Transverse colon (tissue), 4 donors: ENCODE measurements at places on chromosomes 5 and 9.
A peak's percentile ranks its signal among the peaks of the same experiment; 100 is the strongest.

DNA sequence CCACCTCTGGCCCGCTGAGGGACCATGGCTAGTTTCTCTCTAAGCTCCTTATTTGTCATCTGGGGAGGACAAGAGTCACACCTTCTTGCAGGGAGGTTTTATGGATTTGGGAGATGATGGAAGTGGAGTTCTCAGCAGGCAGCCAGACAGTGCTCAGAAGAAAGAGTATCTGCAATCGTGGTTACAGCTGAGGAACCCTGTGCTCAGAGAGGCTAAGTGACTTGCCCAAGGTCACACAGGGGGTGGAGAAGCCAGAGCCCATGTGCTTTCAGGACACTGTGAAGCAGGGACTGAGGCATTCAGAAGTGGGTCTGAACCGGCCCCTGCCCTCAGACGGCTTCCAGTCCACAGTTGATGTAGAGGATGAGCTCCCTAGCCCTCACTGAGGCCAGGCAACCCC, 10.8 kb downstream of the PRRX2 start:
- DNase-seq = no peak
- peaks cover 40% of the 10 kb centered on the region for H3K27me3 ChIP-seq
- H3K36me3 ChIP-seq = no peaks in the 10 kb centered on the region
- H3K4me1 ChIP-seq = no peaks in the 10 kb centered on the region
- H3K27ac ChIP-seq = no peak overlapping the region

GRCh38 chr9:77013206-77013931, 6.1 kb upstream of the FOXB2 start:
- peaks cover 100% of the 10 kb centered on the region for H3K27me3 ChIP-seq
- H3K4me3 ChIP-seq = no peak overlapping the region
- H3K36me3 ChIP-seq = no peaks in the 10 kb centered on the region
- H3K27ac ChIP-seq = no peak overlapping the region
- peaks cover 18% of the 10 kb centered on the region for H3K4me1 ChIP-seq
- no peak for DNase-seq

DNA sequence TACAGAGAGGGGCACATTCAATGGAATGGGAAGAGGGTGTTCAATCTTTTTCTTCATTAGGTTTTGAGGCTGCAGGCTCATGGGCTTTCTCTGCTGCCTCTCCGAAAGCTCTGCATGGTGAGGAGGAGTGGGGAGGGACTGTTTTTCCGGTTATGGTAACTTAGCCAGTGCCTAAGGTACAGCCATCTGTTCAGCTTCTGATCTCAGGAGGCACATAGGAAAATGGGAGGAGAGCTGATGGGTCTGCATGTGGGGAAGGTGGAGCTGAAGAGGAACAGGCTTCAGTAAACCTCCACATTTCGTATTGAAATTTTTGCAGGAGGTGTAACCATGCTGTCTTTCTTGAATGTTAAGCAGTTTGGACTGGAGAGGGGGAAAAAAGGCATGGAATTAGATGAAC, 1020.4 kb upstream of the WWC1 start:
- DNase-seq = no peak
- H3K4me3 ChIP-seq = no peak overlapping the region
- H3K27me3 ChIP-seq = no peaks in the 10 kb centered on the region
- H3K36me3 ChIP-seq = no peaks in the 10 kb centered on the region
- no peak overlapping the region for H3K27ac ChIP-seq

DNA sequence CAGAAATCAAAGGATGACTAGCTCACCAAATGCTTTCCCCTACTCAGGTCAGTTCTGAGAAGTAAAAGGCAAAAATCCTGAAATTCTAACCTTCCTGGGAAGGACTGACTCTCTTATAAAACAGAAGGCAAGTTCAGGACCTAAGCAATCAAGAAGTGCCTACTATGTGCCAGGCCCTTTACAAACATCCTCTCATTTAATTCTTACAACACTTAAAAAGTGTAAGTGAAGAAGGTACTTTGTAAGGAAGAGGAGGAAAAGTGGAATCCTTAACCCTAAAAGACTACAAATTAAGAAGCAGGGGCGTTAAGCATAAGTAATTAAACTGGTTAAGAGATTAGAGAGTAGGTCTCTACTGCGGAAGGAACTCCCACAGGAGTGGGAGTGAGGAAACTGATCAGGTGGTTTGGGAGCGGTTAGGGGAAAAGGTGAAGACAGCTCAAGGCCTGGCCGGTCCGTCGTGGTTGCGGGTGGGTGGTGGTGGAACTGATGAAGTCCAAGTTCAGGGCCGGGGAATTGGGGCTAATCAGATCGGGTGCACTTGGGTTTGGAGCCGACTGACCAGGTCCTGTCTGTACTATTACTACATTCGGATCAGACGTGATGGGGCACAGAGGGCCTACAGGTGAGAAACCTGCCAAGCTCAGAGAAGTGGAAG, 839 bp downstream of the MED27 start:
- H3K27me3 ChIP-seq = no peaks in the 10 kb centered on the region
- H3K27ac ChIP-seq = peak overlapping the region; percentile 75
- H3K4me1 ChIP-seq = peaks cover 18% of the 10 kb centered on the region

DNA sequence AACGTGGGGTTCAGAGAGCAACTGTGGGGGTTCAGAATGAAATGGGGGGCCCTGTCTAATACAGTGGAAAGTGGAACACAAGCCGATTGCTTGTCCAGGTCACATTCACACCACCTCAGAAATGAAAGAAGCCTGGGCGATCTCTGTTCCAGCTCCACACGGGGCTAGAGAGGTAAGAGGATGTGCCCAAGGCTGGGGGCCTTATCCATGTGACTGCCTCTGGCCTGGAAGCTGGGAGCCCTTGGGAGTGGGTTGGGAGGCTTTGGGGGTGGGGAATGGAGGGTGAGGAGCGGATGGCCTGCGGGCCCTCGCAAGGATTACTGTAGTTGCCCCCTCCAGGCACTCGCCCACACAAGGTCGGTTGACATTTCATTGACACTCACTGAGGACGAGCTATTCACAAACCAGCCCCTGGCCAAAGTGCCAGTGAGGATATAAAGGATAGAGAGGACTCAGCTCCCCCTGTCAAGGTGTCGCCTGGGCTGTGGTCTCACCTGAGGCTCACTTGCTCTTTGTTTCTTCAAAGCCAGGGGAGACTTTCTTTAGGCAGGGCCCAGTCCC, 86.7 kb downstream of the LIFR start:
- DNase-seq = no peak
- H3K4me1 ChIP-seq = peaks cover 18% of the 10 kb centered on the region
- no peaks in the 10 kb centered on the region for H3K36me3 ChIP-seq
- H3K27ac ChIP-seq = peak overlapping the region; percentile 79

GRCh38 chr5:155783246-155783645, 543.7 kb upstream of the SGCD start:
- DNase-seq = no peak
- H3K36me3 ChIP-seq = no peaks in the 10 kb centered on the region
- H3K27me3 ChIP-seq = no peaks in the 10 kb centered on the region
- no peak overlapping the region for H3K4me3 ChIP-seq
- no peaks in the 10 kb centered on the region for H3K4me1 ChIP-seq
- H3K27ac ChIP-seq = no peak overlapping the region

DNA sequence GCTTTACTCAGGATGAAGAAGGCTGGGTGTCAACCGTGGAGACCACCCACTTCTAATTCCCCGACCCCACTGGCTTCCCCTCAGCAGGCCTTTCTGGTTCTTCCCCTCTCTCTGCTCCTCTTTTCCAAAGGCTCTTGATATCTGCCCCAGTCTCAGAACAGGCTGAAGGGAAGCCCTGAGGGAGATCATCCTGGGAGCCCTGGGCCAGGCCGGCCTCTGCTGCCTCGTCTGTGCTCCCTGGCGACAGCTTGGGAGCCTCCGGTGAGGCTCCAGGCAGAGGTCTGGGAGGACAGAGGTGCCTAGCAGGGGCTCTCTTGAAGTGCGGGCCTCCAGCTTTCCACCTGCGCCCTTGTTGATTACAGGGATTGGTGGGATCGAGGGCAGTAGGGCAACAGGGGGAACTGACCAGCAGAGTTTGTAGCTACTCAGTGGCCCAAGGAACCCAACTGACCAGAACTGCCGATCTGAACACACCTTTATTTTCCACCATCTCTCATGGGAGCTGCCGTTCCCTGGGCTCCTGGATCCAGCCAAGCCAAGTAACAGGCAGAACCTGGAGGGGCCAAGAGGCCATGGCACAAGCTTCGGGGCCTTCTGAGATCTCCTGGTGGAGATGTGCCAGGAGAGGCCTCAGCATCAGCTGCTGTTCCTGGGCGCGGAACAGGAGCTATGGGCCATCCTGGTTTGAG, 198.5 kb downstream of the CACNA1B start:
- no peak for DNase-seq
- H3K27me3 ChIP-seq = no peaks in the 10 kb centered on the region
- no peak overlapping the region for H3K4me3 ChIP-seq
- H3K36me3 ChIP-seq = no peaks in the 10 kb centered on the region

DNA sequence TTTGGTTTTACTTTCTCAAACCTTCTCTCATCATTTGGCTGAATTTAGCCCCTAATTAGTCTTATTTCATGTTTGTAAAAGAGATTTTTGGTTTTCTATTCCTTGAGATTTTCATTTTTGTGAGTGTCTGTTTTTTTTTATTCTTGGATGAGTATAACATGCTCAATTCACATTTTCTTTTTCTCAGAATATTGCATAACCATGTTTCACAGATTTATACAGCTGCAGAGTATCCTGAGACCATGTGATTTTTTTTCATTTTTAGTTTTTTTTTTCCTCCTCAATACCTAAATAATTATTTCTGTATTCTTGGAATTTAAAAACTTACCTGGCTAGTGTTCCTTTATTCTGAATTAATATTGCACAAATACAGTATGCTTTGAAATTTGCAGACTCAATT, 361.9 kb downstream of the SEMA5A start:
- no peak overlapping the region for H3K27ac ChIP-seq
- H3K27me3 ChIP-seq = no peaks in the 10 kb centered on the region
- no peak overlapping the region for H3K4me3 ChIP-seq

DNA sequence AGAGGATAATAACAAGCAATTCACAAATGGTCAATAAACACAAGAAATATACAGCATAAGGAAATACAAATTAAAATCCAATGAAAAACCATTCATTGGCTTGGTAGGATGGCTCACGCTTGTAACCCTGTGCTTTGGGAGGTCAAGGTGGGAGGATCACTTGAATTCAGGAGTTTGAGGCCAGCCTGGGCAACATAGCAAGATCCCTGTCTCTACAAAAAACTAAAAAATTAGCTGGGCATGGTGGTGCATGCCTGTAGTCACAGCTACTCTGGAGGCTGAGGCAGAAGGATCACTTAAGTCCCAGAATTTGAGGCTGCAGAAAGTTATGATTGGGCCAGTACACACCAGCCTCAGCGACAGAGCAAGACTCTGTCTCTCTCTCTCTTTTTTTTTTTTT, 20.9 kb upstream of the UBAP1 start:
- no peak overlapping the region for H3K27ac ChIP-seq
- no peaks in the 10 kb centered on the region for H3K27me3 ChIP-seq
- H3K4me1 ChIP-seq = no peaks in the 10 kb centered on the region
- H3K4me3 ChIP-seq = no peak overlapping the region

DNA sequence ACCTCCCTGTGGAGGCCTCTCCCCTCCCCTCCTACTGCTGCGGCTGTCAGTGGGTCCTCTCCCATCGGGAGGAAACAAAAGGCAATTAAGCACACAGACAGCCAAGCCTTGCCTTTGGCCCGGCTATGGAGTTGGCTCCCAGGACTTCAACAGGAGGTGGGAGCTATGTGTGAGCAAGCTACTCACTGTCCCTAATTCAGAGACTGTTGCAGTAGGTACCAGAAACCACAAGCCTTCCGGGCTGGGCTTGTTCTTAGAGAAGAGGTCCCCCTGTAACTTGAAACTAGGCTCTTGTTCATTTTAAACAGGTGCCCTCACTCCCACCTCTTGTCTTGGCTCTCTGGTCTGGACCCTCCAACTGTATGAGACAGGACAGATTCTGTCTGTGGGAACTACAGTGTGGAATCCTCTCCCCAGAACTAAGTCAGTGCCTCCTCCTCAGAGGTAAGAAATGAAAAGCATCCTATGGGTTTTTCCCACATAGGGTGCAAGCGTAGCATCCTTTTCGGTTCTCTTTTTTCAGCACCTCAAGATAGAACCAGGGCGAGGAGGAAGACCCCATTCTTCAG, 561.1 kb downstream of the EBF1 start:
- no peak overlapping the region for H3K27ac ChIP-seq
- H3K36me3 ChIP-seq = no peaks in the 10 kb centered on the region
- no peaks in the 10 kb centered on the region for H3K27me3 ChIP-seq
- DNase-seq = no peak

- DNase-seq = no peak
- no peaks in the 10 kb centered on the region for H3K27me3 ChIP-seq
- H3K4me1 ChIP-seq = no peaks in the 10 kb centered on the region
- H3K4me3 ChIP-seq = no peak overlapping the region
- no peak overlapping the region for H3K27ac ChIP-seq
Observed at GRCh38 chr5:170046241-170046640, 59.5 kb upstream of the FOXI1 start.

DNA sequence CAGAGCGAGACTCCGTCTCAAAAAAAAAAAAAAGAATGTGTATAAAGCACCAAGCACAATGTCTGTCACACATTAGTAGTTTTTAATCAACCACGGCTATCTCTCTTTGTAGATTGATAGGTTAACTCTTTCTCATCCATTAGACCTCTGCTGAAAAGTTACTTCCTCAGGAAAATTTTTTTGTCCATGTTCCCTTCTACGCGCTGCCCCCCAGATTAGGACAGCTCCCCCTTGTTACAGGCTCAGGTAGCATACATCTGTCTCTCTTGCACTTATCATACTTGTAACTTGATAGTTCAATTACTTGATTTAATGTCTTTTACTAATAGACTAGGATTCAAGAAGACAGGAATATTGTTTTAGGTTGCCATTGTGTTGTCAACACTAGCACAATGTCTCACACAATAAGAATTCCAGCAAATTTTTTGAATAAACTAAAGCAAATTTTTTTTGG, 1.5 kb downstream of the SPDL1 start:
- DNase-seq = no peak
- H3K4me3 ChIP-seq = no peak overlapping the region
- H3K36me3 ChIP-seq = no peaks in the 10 kb centered on the region
- H3K27me3 ChIP-seq = no peaks in the 10 kb centered on the region
- H3K4me1 ChIP-seq = peaks cover 10% of the 10 kb centered on the region
- H3K27ac ChIP-seq = no peak overlapping the region

GRCh38 chr9:36878986-36879982, 154.8 kb downstream of the PAX5 start:
- H3K4me3 ChIP-seq = no peak overlapping the region
- H3K27me3 ChIP-seq = no peaks in the 10 kb centered on the region
- H3K4me1 ChIP-seq = no peaks in the 10 kb centered on the region
- DNase-seq = no peak
- H3K36me3 ChIP-seq = no peaks in the 10 kb centered on the region

DNA sequence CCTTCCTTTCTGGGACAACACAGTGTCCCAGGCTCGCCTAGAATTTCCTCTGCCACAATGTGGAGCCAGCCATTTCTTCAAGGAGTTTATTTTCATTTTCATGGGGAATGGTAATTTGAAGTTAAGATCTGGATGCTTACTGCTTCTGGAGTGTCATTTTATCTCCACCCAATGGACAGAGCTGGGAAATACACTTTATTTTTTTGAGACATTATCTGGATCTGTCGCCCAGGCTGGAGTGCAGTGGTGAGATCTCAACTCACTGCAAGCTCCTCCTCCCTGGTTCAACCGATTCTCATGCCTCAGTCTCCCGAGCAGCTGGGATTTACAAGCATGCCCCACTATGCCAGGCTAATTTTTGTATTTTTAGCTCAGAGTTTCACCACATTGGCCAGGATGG, 12.7 kb upstream of the THG1L start:
- H3K27me3 ChIP-seq = no peaks in the 10 kb centered on the region
- H3K4me3 ChIP-seq = no peak overlapping the region
- no peak for DNase-seq
